CD4-positive, alpha-beta T cell treated with Interleukin-4 for 4 hours (primary cell): ENCODE measurements at places on chromosomes 5 and 9.
A peak's percentile ranks its signal among the peaks of the same experiment; 100 is the strongest.

- no peak for DNase-seq
Measured at GRCh38 chr5:149152317-149152746, 11.0 kb downstream of the ABLIM3 start.

- DNase-seq = no peak
Measured at GRCh38 chr5:96857924-96858323, 18.4 kb upstream of the ERAP2 start.

DNA sequence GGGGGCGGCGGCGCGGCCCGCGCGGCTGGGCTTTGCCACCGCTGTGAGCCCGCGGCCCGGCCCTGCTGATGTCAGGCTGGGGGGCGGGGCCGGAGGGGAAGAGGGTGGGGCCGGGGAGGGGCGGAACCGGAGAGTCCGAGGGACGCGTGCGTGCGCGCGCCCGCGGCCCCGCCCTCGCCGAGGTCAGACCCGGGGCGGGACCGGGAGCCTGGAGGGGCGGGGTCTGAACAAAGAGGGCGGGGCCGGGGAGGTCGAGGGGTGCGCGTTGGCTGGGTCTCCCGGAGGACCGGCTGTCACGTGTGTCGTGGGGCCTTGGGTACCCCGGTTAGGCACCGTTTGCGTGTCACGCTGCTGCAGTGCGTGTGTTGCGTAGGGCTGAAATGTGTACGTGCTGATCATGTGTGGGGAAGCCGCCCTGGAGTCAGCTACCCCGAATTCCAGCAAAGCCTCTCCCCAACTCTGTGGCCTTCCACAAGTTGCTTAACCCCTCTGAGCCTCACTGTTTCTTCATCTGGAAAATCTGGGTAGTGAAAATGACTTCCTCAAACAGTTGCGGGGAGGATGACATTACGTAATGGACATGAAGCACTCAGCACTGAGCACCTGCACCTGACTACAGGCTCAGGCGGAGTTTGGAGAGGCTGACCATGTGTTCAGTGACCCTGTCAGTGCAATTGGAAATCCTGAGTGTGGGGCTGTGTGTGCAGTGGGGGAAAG lies at the start of gene RALGDS:
Gene RALGDS, minus strand, starts transcription at position 43 of the 717 bp plus-strand sequence. CDS start 86 bp downstream, outside the sequence.
- DNase-seq = peak; percentile 85

DNA sequence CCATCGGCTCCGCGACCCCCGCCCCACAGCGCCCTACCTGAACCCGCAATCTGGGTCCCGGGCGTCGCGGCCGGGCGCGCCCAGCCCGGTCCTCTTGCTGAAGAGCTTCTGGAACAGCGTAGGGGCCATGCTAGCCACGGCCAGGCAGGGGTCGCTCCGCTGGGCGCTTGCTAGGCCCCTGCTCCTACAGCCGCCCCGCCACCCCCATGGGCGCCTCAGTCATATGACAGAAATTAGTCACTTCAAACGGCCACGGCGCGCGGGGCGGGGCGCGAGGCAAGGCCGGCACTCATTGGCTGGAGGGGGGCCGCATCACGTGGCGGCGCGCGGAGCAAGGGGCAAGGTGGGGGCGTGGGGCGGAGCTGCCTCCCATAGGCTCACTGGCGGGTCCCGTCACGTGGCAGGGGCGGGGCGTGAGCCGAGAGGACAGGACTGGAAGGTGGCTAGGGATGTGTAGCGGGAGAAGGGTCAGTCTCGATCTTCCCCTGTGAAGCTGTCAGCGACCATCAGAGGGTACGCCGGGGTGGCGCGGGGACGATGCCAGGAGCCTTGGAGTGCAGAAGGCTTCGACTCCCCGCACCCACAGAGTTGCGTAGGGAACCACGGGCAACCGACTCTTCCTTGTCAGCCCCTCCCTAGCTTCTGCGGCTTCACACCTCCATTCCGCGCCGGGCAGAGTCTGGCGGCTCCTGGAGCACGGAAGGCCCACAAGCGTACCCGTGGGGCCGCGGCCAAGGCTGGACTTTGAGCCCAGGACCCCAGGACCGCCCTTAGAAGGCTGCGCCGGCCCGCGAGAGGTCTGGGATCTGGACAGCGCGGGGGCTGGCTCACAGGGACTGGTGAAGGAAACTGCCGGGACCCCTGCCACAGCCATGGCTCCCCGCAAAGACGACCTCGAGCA lies at the start of gene FNIP1:
Gene FNIP1, minus strand, starts transcription at position 225 of the 901 bp plus-strand sequence. Its CDS starts 96 bp downstream, at position 129.
- peak; percentile 96 for DNase-seq

DNA sequence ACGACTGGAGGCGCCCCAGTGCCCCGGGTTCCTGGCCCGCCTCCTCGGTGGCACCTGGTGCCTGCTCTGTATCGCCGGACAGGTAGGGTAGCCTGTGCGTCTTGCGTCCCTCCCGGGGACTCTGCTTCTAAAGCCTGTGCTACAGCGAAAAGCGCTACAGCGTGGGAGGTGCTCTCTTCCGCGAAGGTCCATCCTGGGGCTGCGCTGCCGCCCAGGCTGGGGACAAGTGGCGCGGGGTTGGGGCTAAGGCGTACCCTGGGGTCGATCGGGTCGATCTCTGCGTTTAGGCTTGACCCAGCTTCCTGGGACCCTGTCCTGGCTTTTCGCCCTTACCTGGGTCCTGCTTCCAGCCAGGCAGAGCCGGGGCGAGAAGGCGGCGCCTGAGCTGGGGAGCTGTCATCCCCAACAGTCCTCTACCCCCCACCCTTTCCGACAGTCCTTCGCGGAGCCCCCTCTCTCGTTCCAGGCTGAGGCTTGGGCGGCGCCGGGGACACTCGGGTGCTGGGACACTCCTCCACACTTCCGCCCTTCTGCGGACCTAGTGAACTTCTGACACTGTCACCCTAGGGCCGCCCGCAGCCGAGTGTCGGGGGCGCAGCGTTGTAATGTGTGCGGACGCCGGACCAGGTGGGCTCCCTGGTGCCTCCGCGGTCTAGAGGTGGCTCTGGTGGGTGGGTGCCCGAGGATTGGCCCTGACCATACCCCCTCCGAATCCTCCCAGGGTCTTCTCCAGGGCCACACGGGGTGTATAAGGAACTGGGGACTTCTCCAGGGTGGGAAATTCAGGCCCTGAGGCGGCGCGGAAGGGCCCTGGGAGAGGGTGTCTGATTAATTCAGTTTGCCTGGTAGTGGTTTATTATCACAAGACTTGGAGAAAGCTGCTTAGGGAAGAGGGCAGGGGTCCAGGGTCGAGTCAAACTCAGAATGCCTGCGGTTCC lies 328.2 kb downstream of the SH3GL2 start:
- DNase-seq = no peak

DNA sequence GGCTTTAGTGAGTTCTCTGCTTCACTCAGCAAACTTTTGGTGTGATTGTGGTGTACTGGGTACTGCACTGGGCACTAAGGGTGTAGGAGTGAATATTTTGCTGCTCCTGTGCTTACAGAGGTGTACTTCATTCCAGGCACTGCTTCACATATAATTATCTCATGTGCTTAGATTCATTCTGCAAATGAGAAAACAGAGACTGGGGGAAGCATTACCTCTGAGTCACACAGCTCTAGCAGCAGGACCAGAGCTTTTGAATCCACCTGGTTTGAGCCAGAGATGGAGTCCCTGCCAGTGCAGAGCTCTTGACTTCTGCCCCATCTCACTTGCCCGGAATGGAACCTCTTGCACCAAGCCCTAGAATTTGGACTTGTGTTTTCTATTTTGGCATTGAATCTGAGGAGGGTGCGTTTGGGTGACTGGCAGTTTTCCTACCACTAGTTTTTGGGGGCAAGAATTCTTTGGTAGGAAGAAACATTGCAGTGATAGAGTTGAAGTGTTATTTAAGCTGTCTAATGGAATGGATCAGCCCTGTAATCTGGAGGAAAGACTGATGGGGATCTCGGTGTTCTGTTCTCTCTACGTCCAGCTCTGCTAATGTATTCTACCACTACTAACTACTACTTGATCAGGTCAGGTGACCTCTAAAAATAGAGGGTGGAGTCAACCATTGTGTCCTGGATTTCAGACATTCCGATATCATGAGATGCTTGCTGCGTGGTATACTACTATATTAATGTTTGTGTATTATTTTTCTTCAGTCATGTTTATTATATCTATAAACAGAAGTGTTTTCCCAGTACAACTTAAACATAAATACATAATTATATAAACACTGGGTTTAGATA lies 2.5 kb downstream of the ARHGAP26 start:
- peak; percentile 13 for DNase-seq

DNA sequence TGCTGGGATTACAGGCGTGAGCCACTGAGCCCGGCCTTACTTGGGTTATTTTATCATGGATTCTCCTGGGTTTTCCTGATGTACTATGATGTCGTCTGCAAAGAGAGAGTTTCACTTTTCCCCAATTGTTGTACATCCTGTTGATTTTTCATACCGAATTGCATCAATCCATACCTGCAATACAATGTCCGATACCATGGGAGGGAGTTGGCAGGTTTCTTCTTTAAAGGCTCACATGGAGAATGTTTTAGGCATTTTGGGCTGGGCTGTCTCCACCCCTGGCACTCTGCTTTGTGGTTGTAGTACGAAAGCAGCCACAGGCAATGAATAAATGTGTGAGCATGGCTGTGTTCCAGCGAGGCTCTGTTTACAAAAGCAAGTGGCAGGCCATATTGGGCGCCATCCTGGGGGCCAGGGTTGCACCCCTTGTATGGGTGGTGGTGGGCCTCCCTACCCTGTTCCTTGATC lies 35.1 kb upstream of the EXOC3 start:
- no peak for DNase-seq

- no peak for DNase-seq
Measured at GRCh38 chr9:35014517-35014916, 25.0 kb downstream of the DNAJB5 start.

DNA sequence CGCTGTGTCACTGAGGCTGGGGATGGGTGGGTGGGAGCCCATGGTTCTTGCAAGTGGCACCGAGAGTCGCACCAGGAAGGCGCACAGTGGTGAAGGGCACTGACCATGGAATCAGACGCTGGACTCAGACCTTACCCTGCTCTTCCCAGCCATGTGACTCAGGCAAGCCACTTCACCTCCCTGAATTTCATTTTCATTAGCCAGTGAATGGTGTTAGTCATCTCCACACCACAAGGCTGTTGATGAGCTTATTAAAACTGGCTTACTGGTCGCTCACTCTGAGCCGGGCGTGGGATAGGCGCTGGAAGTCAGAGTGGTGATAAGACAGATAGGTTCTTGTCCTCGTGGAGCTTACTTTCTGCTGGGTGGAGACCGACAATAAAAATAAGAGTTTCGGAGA lies 25.1 kb downstream of the FGF18 start:
- no peak for DNase-seq

- DNase-seq = no peak
Measured at GRCh38 chr5:72474046-72474500, 33.1 kb downstream of the ZNF366 start.

GRCh38 chr5:56503929-56504328 lies 270.8 kb upstream of the ANKRD55 start:
- DNase-seq = no peak

DNA sequence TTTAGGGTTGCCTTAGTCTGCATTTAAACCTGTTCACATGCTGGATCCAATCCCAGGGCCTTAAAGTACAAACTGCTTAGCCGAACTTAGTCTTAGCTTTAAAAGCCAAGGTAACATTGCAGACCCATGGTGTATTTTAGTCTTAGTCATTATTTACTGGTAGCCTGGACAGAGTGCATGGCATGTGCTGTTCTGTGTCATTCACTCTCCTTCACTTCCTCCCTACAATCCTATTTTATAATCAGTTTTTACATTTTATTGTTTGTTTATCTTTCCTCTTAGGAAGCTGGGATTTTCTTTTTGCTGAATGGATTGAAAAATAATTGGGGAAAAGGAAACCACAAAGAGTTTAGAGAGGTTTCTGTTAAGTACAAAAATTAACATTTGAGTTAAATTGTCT lies 29.4 kb upstream of the TAL2 start:
- no peak for DNase-seq

GRCh38 chr9:130189840-130190239 lies 17.6 kb downstream of the NCS1 start:
- DNase-seq = no peak

DNA sequence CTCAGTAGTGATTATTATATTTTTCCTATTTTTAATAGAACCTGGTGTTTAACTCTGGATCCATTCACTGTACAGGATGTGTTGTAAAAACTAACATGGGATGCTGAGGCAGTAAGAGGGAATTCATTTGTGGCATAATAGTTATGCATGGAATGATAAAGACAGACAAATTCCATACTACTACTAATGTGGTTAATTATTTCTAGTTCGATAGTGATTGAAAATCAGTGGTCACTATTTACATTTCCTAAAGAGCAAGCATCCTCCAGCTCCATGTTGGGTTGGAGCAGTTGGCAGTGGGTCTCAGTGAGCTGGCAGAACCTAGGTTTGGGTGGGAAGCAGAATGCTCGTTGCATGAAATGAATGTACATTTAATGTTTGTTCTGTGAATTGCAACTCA lies 122.6 kb downstream of the SAXO1 start:
- no peak for DNase-seq

- DNase-seq = no peak
Measured at GRCh38 chr9:111805830-111806241, 11.1 kb upstream of the SHOC1 start.

DNA sequence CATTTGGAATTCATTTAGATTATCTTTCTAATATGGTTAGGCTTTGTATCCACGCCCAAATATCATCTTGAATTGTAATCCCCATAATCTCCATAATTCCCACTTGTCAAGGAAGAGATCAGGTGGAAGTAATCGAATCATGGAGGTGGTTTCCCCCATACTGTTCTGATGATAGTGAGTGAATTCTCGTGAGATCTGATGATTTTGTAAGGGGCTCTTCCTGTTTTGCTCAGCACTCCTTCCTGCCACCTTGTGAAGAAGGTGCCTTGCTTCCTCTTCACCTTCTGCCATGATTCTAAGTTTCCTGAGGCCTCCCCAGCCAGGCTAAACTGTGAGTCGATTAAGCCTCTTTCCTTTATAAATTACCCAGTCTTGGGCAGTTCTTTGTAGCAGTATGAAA lies 527.5 kb upstream of the ARRDC3 start:
- DNase-seq = no peak

DNA sequence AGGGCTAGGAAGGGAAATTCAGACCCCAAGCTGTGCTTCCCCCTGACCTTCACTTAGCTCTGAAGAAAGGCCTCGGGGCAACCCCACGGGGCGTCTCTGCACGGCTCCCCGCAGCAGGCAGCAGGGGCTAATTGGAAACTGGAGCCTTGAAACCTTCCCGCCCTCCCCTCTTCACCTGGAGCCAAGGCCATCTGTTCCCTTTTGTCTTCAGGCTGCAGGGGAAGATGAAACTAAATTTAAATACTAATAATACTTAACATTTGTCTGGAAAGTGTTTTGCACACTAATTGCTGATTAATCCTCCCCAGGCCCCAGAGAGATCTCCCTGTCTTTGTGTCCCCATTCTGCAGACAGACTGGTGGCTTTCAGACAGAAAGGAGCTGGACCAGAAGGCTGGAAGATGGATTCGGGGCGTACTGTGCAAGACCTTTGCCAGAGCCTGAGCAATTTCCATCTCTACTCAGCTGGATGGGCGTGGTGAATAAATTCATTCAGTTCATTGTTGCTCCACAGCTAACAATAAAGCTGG lies 34.1 kb upstream of the CPLX2 start:
- DNase-seq = no peak

GRCh38 chr5:106014262-106014661 lies 1656.5 kb downstream of the EFNA5 start:
- no peak for DNase-seq
